ENCODE measurements at places on chromosomes 2 and 18. TPM values are rescaled to one million over a fixed set of nuclear protein-coding genes. Genes with fewer than 3 reads are reported as not detected.

Gene ABHD1
- 1.4 TPM for total RNA-seq

Gene GDF7
- total RNA-seq: under 0.01 TPM

Gene ACVR1C
- 3.6 TPM for total RNA-seq

Gene COPS9
- 134 TPM for total RNA-seq

All from NCI-H460 (cell line).